RWPE2 (cell line): ENCODE measurements at places on chromosomes 1 and 21.
A peak's percentile ranks its signal among the peaks of the same experiment; 100 is the strongest.

- DNase-seq = no peak
These were observed 3.0 kb downstream of the SRP9 start for GRCh38 chr1:225780630-225781029.

DNA sequence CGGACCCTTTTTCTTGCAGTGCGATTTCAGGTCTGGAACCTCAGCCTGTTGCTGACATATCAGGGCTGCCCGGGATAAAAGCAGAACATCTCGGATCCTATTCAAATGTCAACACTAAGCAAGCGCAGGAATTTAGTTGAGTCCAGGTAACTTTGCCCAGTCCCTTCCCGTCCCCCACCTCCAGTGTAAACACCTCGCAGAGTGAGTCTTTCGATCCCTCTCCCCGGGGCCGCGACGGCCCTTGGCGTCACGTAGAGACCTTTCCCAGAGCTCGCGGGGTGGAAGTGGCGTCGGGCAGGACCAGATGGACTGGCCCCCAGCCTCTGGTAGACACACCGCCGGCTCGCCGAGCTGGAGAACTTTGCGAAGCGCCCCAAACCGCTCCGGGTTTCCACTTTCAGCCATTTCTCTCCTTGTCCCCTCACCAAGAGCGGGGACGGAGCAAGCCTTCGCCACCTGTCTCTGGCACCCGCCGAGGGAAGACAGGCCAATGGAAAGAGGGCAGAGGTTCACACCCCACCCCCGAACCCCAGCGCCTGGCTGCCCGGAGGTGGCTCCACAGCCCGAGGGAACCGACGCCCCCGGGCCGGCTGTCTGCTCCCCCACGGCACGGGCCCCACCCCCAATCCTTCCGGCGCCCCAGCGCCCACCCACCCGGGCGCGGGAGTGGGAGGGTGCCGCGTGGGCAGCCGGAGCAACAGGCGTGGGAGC lies 570 bp downstream of the KCND3 start:
- no peak for DNase-seq

- DNase-seq = no peak
These were observed 45.7 kb downstream of the ZC3H11B start for GRCh38 chr1:219566951-219567947.

GRCh38 chr1:47752559-47752958 lies 244.6 kb downstream of the TRABD2B start:
- no peak for DNase-seq

GRCh38 chr1:116674751-116675150 lies 7.2 kb upstream of the IGSF3 start:
- no peak for DNase-seq

DNA sequence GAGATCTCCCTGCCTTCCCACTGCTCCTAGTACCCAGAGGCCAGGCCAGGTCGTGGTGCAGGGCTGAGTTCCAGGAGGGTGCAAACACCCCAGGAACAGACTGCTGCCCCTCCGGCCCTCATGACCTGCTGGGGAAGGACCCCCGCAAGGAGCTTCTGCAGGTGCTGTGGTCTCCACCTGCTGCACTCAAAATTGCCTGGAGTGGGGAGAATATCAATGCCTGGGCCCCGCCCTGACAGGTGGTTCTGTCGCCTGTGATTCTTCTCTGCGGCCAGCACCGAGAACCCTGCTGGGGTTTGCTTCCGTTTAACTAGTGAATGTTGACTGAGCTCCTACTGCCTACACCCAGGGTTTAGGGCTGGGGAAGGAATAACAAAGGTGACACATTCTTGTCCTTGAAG lies 2.1 kb upstream of the TFF3 start:
- DNase-seq = no peak

DNA sequence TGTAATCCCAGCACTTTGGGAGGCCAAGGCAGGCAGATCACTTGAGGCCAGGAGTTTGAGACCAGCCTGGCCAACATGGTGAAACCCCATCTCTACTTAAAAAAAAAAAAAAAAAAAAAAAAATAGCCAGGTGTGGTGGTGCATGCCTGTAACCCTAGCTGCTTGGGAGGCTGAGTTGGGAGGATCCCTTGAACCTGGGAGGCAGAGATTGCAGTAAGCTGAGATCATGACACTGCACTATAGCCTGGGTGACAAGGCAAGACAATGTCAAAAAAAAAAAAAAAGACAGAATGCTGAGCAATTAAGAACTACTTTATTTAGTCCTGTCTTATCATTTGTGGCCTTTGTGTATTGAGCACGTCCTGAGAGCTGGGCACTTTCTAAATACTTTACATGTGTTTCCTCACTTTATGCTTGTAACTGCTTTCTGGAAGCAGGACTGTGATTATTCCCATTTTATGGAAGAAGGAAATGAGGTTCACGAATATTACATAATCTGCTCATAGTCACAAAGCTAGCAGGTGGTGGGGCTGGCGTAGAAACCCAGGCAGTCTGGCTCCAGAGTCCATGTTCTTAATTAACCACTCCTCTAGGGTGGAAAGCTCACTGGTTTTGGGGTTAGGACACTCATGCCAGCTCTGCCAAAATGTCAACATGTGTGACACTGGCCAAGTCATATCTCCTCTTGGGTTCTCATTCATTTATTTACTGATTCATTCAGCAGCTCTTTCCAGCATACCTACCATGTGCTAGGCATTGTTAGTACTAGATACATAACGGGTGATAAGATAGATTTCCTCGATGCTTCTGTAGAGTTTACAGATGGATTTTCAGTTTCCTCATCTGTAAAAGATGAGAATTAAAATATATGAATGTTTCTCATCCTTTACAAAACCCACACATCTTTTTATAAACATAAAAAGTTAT lies 57.7 kb downstream of the DDR2 start:
- DNase-seq = no peak

GRCh38 chr21:45330075-45330781 lies 42.5 kb upstream of the POFUT2 start:
- peak; percentile 71 for DNase-seq

DNA sequence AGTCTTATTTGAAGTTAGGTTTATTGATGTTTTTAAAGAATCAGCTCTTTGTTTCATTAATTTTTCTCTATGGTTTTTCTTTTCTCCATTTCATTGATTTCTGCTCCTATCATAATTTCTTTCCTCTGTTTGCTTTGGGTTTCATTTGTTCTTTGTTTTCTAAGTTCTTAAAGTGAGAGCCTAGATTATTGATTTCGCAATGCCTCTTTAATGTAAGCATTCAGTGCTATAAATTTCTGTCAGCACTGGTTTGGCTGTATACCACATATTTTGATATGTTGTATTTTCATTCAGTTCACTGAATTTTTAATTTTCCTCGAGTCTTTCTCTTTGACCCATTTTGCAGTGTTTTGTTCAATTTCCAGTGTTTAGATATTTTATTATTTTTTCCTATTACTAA lies 68.7 kb downstream of the DNAH14 start:
- DNase-seq = no peak

DNA sequence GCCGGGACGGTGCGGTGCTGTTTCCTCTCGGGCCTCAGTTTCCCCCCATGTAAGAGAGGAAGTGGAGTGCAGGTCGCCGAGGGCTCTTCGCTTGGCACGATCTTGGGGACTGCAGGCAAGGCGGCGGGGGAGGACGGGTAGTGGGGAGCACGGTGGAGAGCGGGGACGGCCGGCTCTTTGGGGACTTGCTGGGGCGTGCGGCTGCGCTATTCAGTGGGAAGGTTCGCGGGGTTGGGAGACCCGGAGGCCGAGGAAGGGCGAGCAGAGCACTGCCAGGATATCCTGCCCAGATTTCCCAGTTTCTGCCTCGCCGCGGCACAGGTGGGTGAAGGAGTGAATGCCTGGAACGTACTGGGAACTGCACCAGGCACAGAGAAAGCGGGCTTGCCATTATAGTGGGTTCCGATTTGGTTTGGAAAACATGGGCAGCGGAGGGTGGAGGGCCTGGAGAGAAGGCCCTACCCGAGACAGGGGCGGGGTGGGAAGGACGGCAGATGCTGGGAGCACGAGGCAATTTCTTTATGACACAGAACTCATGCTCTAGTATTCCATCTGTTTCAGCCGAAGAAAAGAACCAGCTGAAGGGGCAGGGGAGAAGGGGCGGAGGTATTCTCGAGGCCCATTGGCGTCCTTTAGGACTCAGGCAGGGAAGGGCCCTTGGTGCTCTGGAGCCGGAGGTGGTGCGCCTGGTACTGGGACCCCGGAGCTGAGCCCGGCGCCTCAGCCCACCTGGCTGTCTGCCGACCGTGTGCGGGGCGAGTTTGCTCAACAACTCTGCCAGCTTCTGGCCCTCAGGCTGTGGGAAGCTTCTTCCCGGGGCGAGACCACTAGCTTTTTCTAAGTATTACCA lies 960 bp downstream of the PCSK9 start:
- DNase-seq = no peak
